ENCODE measurements at places on chromosomes 13 and 19. TPM values are rescaled to one million over a fixed set of nuclear protein-coding genes. Genes with fewer than 3 reads are reported as not detected.

CEACAM20 gene
- total RNA-seq = not detected

PPM1N gene
- 1.2 TPM for total RNA-seq

EBI3 gene
- total RNA-seq = 0.23 TPM

SSC5D gene
- total RNA-seq = 0.23 TPM

PGLYRP1 gene
- not detected for total RNA-seq

SLC44A2 gene
- 37.4 TPM for total RNA-seq

USE1 gene
- total RNA-seq = 19.1 TPM

CGB8 gene
- total RNA-seq = not detected

SLITRK1 gene
- 31.8 TPM for total RNA-seq

ZNF320 gene
- total RNA-seq = 30.4 TPM

CARM1 gene
- 30.9 TPM for total RNA-seq

STOML3 gene
- total RNA-seq = 1.6 TPM

CEACAM6 gene
- under 0.01 TPM for total RNA-seq

SUGP2 gene
- total RNA-seq = 97.3 TPM

SMIM24 gene
- total RNA-seq = 0.46 TPM

BLOC1S3 gene
- 4.4 TPM for total RNA-seq

CGB5 gene
- not detected for total RNA-seq

USHBP1 gene
- total RNA-seq = 1.8 TPM

ZMYM5 gene
- 29.8 TPM for total RNA-seq

DKKL1 gene
- total RNA-seq = 1.6 TPM

RCBTB1 gene
- total RNA-seq = 30.9 TPM

TMEM38A gene
- total RNA-seq = 18.0 TPM

PMIS2 gene
- total RNA-seq = not detected

All from diencephalon (tissue), 1 donor.